ENCODE measurements at places on chromosomes 4 and X.
A peak's percentile ranks its signal among the peaks of the same experiment; 100 is the strongest.

GRCh38 chr4:145933134-145933533 is 5.5 kb downstream of the ZNF827 start:
- DNase-seq, result no peak

DNA sequence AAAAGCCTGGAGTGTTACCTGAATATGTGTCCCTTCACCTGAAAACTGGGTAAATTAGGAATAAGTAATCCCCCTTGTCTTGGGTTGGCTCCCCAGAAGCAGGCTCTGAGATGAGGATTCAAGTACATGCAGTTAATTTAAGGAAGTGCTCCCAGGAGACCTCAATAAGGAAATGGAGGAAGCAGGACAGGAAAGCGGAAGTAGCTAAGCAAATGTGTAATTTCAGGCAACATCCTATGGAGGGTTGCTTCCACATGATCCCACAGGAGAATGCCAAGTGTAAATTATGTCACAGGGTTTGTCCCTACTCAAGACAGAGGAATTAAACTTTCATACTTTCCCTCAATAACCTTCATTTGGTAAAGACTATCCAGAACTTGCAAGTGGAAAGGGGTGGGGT is 48.1 kb upstream of the ARHGEF6 start:
- no peak for DNase-seq

DNA sequence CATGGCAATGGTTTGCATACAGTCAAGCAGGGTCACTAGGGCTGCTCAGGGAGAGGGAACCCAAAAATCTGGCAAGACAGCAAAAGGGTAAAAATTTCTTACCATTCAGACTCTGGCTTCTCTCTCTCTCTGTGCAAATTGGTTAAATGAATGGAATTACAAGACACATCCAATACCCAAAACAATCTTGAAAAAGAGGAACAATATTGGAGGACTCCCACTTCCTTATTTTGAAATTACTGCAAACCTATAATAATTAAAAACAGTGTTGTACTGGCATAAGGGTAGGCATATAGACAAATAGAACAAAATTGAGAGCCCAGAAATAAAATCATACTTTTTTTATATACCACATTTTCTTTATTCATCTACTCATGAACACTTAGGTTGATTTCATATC is 24.1 kb downstream of the ETDA start:
- no peak for DNase-seq

DNA sequence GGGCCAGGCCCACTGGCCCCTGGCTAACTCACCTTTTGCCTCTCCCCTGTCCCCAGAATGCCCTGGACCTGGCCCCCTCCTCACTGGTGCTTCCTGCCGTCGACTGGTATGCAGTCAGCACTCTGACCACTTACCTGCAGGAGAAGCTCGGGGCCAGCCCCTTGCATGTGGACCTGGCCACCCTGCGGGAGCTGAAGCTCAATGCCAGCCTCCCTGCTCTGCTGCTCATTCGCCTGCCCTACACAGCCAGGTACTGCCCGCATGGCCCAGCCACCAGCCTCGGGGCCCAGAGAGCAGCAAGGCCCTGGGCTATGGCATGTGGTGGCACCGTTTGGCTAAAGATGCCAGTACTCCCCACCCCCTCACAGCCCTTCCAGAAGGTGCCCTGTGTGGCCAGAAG is 3.7 kb downstream of the ATP6AP1 start:
- no peak for DNase-seq

- no peak for DNase-seq
Observed at GRCh38 chrX:19789376-19789775, 98.0 kb downstream of the SH3KBP1 start.

DNA sequence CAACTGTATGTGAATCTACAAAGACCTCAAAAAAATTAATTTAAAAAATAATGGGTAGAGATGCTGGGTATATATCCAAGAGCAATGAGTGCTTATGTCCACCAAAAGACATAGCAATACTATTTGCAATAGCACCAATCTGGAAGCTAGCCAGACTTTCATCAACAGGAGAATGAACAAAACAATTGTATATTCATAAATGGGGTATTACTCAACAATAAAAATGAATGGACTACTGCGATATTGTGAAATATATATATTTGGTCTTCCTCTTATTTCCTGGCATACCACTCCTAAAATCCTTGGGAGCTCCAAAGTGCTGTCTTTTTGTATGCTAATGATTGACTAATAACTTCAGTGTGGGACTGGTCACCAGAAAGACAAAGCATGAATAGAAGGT is 77.5 kb downstream of the MSN start:
- DNase-seq, result no peak

DNA sequence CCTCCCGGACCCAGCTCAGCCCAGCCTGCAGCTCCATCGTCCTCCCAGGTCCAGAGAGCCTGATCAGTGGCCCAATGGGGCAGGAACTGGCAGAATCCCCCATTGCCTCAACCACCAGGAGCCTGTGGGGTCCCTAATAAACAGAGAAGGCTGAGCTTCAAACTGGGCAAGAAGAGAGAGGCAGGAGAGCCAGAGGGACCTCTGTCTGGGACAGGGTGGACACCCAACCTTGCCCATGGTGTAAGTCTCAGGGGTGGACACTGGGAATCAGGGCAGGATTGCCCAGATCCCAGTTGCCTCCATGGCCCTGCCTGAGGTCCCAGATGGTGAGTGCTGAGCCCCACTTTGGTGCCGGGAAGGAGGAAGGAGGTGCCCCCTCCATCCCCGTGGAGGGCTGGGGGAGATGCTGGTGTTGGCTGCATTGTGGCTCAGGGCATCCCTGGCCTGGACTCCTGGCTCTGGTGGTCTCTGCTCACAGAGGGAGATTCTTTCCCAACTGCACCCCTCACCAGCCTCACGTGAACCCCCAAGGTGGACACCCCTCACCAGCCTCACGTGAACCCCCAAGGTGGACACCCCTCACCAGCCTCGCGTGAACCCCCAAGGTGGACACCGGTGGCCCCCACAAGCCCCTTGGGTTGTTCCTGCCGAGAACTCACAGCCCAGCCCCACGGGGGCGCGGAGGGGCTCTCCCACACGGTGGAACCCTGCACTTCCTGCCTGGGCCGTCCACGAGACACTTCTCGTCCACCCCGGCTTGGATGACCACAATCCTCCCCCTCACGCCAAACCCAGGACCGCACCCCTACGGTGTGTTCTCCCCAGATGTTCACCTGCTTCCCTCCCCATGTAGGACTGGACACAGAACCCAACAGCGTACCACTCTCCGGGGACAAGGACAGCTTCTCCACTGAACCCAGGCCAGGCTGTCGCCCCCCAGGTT is 5.4 kb downstream of the CPLX1 start:
- no peak for DNase-seq

GRCh38 chr4:107247738-107248137 is 211.6 kb upstream of the DKK2 start:
- peak; percentile 9 for DNase-seq

GRCh38 chr4:8910822-8911315 is 39.2 kb upstream of the HMX1 start:
- DNase-seq, result no peak

- DNase-seq, result peak; percentile 35
Observed at GRCh38 chr4:152937336-152938236, 1.5 kb downstream of the FHDC1 start.

GRCh38 chr4:188308142-188308541 is 168.9 kb downstream of the TRIML1 start:
- no peak for DNase-seq

DNA sequence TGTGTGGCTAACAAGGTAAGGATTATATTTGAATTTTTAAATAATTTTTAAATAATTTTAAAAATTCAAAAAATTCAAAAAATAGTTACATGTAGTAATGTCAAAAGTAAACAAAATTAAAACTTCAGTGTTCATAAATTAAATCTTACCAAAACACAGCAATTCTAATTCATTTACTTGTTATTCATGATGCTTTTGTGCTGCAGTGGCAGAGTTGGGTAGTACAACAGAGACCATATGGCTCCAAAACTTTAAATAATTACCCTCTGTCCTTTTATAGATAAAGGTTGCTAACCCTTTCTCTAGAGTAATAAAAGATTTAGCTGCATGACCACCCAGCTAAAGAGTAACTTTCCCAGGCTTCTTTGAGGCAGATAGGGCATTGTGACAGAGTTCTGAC is 1355.6 kb downstream of the FSTL5 start:
- DNase-seq, result no peak

DNA sequence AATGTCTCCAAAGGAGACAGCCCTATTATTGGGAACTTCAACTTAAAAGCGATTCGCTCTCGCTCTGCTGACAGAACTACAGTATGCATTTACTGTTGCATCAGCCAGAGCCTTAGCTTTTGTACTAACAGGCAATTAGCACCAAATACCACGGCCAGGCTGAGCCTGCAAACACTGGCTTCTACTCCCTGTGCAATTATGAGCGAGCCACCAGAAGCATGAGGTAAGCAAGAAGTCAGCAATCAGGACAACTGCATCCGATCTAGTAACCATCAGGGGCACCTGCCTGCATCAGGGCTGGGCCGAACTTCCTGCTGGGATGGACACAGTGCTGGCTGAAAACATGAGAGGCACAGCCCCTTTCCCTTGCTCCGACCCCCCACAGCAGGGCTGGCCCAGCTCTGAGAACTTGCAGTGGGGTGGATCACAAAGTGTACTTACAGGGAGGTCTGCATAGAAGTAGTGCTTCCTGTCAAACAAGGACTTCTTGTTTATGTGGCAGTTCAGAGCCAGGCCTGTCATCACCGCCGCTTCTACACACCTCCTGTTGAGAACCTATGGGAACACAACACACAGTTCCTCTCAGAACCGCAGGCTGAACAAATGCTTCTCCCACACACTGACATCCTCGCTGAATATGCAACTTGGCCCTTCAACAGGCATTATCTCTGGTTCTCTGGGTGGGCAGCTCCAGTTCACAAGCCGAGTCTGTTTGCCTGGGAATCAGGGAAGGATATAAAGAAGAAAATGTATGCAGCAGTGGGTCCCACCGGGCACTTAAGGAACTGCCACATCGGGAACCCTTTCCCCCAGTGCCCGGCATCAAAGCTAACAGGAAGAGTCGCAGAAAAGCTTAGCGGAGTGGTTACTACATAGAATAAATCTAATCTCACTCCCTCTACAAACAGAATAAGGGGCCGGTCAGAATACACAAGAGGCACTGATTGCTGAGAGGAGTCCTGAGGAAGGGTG is 41.5 kb downstream of the GATB start:
- peak; percentile 30 for DNase-seq

DNA sequence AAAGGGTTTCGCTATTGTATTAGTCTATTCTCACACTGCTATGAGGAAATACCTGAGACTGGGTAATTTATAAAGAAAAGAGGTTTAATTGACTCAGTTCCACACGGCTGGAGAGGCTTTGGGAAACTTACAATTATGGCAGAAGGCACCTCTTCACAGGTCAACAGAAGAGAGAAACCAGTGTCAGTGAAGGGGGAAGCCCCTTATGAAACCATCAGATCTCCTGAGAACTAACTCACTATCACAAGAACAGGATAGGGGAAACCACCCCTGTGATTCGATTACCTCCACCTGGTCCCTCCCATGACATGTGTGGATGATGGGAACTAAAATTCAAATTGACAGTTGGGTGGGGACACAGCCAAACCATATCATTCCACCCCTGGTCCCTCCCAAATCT is 589.5 kb downstream of the CENPC start:
- DNase-seq, result no peak

GRCh38 chrX:49266523-49267445 is 2.3 kb upstream of the FOXP3 start:
- DNase-seq, result no peak

DNA sequence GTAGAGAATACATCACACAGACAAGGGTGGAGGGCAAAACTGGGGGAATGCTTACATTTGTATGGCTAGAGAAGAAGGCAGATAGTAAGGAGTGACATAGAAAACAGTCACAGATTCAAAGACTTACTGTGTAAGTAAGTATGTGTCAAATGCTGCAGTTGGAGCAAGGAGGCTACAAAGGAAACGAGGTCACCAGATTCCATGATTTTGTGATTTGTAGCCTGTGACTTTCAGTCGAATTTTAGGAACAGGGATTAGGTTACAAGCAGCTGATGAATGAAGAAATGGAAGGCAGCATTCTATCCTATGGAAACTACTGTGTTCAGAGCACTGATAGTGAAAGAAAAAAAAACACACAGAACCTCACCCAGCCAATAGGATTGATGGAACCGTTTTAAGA is 407.9 kb downstream of the IL15 start:
- DNase-seq, result no peak

GRCh38 chrX:152635941-152636340 is 1.8 kb upstream of the GABRQ start:
- DNase-seq, result peak; percentile 65

- peak; percentile 24 for DNase-seq
Observed at GRCh38 chrX:123731987-123732669, 724 bp downstream of the THOC2 start.

DNA sequence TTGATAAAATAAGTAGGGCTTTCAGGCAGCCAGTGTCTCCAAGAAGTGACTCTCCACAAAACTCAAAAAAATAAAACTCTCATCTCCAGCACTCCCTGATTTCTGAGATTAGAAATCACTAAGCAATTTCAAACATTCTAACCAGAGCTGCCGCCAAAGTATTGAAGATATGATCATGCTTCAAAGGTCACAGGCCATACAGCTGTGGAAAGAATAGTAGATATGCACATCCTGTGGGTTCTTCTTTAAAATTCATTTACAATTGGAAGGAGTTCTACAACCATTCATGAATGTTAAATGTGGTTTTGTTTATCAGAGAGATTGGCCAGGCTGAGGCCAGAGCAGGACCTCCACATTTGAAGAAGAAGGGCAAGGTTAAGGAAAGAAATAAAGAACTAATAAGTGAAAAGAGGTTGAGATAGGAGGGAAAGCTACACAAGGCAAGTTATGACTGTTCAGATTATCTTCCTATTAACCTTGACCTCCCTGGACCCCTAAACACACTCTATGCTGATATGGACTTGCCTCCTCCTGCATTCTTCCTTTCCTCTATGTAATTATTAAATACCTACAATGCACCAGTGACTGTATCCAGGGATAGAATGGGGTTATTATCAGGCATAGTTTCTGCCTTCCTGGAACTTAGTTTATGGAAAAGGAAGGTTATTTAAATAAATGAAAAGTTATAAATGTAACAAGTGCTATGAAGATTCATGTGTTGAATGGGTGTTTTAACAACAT is 56.4 kb downstream of the USP38 start:
- no peak for DNase-seq

- peak; percentile 68 for DNase-seq
Observed at GRCh38 chr4:89111833-89112563, 665 bp downstream of the TIGD2 start.

- DNase-seq, result no peak
Observed at GRCh38 chr4:153765894-153766293, 6.1 kb upstream of the RNF175 start.
